ENCODE measurements at places on chromosomes 3 and 15. TPM values are rescaled to one million over a fixed set of nuclear protein-coding genes. Genes with fewer than 3 reads are reported as not detected.

Gene LMCD1
- 2.0 TPM for total RNA-seq

DNA sequence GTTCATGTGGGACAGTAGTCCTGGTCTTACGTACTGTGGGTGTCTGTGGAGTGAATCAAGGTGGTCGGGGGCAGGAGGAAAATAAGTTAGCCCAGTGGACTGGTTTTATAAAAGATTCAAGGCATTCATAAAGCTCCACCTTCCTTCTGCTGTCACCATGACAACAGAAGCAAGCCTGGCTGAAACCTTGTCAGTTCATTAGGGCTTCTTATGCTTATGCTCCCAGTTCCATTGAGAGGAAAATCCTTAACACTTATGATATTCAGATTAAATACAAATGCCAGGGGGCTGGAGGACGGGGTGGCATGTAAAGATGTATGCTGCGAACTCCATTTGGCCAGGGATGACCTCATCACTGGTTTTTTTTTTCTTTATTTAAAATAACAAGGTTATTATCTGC, 283.1 kb upstream of the ATP10A start:
- no peak for DNase-seq

DNA sequence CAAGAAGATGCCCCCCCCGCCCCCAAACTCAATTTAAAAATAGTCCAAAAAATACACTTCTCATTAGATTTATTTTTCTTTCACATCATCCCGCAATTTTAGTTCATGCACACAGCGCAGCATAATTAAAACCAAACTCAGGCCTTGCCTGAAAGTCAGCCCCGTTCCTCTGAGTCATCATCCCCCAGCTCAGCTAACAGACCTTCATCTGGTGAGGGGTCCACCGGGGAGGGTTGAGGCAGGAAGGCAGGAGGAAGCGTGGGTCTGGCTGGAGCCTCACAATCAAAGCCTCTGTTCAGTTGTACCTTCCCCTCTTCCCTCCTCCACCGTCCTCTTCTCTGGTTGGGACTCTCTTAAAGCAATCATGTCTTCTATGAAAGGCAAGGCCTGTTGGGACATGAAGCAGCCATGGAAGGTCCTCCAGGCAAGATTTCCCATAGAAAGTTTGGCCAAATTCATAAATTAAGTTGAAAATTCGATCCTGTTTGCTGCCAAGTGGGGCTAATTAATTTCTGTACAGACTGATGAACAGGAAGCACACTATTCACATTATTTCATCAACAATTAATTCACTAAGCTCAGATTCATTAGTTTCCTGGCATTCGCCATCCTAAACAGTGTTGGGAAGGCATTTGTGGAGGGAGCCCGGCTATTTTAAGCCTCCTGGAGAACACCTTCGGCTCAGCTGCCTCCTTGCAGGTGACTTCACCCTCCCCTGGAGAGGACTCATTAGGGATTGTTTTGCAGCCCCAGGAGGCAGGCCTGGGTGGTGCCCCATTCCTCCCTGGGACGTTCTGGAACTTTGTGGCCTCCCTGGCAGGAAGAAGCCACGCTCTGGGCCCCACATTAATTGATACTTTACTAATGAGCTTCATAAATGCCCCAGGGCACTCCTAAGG, 72.3 kb upstream of the BNC1 start:
- no peak for DNase-seq

Gene SHC4
- total RNA-seq, result 5.7 TPM

Gene MASP1
- not detected for total RNA-seq

Data from CD8-positive, alpha-beta memory T cell (primary cell).